ENCODE measurements at places on chromosomes 5 and 9.

DNA sequence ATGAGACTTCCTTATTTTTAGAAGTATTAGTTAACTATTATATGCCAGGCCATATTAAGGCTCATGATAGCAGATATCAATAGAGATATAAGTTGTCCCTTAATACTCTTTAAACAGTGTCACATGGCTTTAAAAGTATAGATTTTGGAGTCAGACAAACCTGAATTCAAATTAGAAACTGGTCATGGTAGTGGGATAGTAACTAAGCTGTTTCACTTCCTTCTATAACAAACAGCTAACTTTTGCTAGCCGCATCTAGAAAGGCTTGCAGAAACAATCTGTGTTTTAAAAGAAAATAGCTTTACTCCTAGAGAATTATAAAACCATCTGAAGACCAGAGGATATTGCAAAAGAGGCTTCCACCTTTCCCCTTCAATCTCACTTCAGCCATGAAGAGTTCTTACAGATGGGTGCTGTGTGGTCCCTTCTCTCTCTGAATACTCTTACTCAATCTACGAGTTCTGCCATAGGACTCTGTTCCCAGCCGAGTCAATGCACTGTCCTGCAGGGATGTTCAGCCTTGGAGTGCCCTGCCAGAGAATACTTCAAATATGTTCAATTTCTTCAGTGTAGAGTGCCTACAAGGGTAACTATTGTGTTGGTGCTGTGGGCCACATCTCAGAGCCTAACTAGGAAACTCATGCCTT, 810.2 kb downstream of the EFNA5 start:
- DNase-seq = no peak

GRCh38 chr5:420632-421286, 22.2 kb upstream of the EXOC3 start:
- no peak for DNase-seq

GRCh38 chr5:106200971-106201370, 1469.8 kb downstream of the EFNA5 start:
- DNase-seq = no peak

GRCh38 chr9:92659601-92660000, 10.3 kb downstream of the IPPK start:
- DNase-seq = no peak

Data from effector memory CD8-positive, alpha-beta T cell (primary cell).